Endothelial cell of umbilical vein (primary cell): ENCODE measurements at places on chromosomes 11 and 22. TPM values are rescaled to one million over a fixed set of nuclear protein-coding genes. Genes with fewer than 3 reads are reported as not detected.

Gene FAM180B
- not detected in 2 replicates for total RNA-seq

Gene TMEM132A
- total RNA-seq = 106 and 120 TPM in 2 replicates

- H3K4me1 ChIP-seq = no peaks in the 10 kb centered on the region
- no peak for DNase-seq
- H3K27ac ChIP-seq = no peak overlapping the region
- H3K27me3 ChIP-seq = no peaks in the 10 kb centered on the region
- no peaks in the 10 kb centered on the region for H3K36me3 ChIP-seq
- no peak overlapping the region for H3K4me3 ChIP-seq
Observed at GRCh38 chr11:78291503-78292108, 102.9 kb downstream of the USP35 start.

DNA sequence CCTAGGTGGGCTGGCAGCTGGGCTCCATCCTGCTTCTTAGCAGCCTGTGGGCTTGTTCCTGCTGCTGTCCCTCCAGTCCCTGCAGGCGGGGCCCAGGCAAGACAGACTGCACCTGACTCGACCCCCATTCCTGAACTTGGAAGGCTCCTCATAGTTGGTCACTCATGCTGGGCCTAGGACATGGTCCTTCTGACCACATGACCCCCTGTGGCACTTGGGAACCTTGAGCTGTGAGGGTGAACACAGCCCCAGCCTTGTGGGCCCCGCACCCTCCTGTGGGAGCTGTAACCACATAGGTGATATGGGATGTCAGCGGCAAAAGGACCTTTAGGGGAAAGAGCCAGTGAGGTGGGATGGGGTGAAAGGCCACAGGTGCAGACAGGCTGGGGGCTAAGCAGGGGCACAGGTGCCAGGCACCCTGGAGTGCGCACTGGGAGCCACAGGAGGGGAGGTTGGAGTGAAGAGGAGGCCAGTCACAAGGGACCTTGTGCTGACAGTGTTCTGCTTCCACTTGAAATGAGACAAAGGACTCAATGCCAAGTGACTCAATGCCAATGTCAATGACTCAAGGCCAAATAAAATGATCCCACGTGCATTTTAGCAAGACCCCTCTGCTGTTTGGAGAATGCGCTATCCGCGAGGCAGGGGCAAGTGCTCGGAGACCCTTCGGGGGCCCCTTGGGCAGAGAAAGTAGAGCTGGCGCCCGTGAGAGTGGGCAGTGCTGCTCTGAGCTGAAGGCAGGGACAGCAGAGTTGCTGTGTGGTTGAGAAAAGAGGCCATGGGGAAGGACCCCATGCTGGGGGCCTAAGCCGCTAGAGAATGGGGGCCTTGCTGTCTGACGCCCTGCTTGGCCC lies 90.7 kb downstream of the MORC2 start:
- H3K27ac ChIP-seq = no peak overlapping the region
- no peaks in the 10 kb centered on the region for H3K27me3 ChIP-seq
- DNase-seq = no peak
- no peaks in the 10 kb centered on the region for H3K4me1 ChIP-seq
- no peaks in the 10 kb centered on the region for H3K36me3 ChIP-seq
- no peak overlapping the region for H3K4me3 ChIP-seq

DNA sequence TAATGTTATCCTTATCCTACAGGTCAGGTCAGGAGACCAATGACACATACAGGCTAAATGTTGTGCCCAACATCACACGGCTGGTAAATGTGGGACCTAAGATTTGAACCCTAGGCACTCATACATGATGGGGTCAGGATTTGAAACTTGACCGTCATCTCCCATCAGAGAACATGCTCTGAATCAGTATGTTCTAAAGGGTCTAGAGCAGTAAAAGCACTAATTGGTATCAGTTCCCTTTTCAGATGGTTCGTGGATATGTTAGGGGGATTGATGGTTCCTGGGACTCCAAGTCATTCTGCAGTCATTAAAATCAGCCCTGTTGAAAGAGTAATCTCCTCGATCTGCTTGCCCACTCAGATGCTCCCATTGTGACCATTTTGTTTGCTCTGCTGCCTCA lies 65.5 kb downstream of the BMAL1 start:
- DNase-seq = no peak
- H3K36me3 ChIP-seq = no peaks in the 10 kb centered on the region
- H3K27ac ChIP-seq = no peak overlapping the region
- H3K27me3 ChIP-seq = no peaks in the 10 kb centered on the region
- no peak overlapping the region for H3K4me3 ChIP-seq

DNA sequence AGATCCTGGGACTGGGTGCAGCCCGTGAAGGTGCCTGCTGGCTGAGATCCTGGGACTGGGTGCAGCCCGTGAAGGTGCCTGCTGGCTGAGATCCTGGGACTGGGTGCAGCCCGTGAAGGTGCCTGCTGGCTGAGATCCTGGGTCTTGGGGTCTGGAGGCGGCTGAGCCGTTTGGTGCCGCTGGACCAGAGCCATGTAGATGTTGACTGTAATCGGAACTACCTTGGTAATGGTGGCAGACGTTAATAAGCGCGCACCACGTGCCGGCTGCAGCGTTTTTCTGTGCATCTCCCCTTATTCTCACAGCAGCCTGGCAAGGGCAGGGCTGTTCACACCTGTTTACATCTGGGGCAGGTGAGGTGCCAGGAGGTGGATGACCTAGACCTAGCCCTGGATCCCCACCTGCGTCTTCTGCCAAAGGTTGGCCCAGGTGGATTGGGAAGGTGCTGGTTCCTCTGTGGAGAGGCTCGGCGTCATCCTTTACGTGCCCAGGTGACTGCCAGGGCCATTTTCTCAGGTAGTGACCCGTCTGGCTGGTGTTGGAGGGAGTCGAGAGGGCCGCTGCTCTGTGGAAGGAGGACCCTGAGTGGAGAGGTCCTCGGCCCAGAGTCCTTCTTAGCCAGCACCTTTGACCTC lies 382.5 kb downstream of the TBC1D22A start:
- no peaks in the 10 kb centered on the region for H3K4me1 ChIP-seq
- no peaks in the 10 kb centered on the region for H3K27me3 ChIP-seq
- H3K4me3 ChIP-seq = no peak overlapping the region
- no peaks in the 10 kb centered on the region for H3K36me3 ChIP-seq
- no peak for DNase-seq
